ENCODE measurements at places on chromosomes 12 and 14.

- peak; percentile 37 for DNase-seq
Observed at GRCh38 chr14:71327691-71328090, 420.4 kb downstream of the PCNX1 start.

- no peak for DNase-seq
Observed at GRCh38 chr12:106759526-106760183, 14.8 kb upstream of the RIC8B start.

- no peak for DNase-seq
Observed at GRCh38 chr12:51932218-51933076, 19.1 kb upstream of the ACVR1B start.

DNA sequence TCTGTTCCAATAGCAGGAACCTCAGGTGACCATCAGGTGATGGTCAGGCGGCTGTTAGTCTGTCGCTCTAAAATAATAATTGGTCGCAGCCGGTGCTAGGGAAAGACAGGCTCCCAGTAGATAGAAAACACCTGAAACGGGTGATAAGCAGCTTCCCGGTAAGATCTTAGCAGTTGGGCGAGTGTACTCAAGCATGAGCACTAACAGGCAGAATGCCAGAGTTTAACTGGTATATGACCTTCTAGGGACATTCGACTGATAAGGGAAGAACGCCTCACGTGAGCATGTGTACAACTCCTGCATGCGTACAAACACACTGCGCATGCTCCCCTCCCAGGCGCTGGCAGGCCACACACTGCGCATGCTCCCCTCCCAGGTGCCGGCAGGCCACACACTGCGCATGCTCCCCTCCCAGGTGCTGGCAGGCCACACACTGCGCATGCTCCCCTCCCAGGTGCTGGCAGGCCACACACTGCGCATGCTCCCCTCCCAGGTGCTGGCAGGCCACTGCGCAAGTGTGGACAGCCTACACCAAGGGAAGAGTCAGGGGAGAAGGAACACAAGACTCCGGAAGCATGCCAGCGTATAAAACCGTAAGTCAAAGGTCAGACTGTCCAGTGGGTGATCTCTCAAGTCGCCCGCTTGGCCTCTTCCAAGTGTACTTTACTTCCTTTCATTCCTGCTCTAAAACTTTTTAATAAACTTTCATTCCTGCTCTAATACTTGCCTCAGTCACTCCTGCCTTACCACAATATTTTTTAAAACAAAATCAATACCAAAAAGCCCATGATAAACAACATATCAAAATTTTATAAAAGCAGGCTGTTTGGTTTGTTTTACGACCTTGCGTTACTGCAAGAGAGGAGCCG lies 24.5 kb downstream of the GPRC5D start:
- DNase-seq, result peak; percentile 45

DNA sequence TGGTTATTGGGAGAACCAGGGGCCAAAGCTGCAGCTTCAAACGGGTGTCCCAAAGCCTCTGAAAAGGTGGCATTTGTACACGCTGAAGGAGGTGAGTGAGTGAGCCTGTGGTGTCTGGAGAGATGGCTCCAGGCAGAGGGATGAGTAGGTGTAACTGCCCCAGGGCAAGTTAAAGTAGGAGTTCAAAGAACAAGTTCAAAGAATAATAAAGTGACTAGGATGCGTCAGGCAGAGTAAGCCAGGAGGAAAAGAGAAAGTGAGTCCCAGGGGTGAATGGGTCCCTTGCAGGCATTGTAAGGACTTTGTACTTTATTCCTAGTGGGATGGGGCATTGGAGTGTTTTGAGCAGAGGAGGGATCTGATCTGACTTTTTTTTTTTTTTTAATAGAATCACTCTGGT lies 201.4 kb upstream of the PWP1 start:
- no peak for DNase-seq

GRCh38 chr14:61106271-61106958 lies 125.4 kb downstream of the SLC38A6 start:
- no peak for DNase-seq

DNA sequence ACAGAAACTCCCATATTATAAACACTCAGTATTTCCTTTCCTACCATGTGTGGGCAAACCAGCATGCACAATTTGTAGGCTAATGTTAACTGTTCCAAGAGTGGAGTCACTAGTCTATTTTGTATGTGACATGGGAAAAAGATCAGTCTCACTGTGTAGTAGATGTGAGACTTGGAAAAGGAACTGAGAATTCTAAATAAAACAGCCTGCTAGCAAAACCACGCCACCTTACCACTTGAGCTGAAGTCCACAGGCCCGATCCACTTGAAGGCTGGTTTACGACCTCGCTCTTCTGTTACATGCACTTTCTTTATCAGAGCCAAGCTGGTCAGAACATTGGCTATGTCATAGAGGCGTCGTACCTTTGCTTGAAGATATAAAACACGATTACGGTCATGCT lies 22.5 kb downstream of the E2F7 start:
- DNase-seq, result no peak

GRCh38 chr12:4106621-4107020 lies 166.9 kb upstream of the CCND2 start:
- no peak for DNase-seq
